ENCODE measurements at places on chromosomes 3 and 15.
A peak's percentile ranks its signal among the peaks of the same experiment; 100 is the strongest.

DNA sequence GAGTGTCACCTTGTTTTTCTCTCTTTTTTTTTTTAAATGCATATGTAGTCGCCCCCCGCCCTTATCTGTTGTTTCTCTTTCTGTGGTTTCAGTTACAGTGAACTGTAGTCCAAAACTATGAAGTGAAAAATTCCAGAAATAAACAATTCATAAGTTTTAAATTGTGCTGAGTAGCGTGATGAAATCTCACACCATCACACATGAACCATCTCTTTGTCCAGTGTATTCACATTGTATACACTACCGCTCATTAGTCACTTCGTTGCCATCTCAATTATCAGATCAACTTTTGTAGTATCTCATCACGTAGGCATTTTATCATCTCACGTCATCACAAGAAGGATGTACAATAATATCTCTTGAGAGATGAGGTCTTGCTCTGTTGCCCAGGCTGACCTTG is 62.5 kb upstream of the MLF1 start:
- DNase-seq: no peak

DNA sequence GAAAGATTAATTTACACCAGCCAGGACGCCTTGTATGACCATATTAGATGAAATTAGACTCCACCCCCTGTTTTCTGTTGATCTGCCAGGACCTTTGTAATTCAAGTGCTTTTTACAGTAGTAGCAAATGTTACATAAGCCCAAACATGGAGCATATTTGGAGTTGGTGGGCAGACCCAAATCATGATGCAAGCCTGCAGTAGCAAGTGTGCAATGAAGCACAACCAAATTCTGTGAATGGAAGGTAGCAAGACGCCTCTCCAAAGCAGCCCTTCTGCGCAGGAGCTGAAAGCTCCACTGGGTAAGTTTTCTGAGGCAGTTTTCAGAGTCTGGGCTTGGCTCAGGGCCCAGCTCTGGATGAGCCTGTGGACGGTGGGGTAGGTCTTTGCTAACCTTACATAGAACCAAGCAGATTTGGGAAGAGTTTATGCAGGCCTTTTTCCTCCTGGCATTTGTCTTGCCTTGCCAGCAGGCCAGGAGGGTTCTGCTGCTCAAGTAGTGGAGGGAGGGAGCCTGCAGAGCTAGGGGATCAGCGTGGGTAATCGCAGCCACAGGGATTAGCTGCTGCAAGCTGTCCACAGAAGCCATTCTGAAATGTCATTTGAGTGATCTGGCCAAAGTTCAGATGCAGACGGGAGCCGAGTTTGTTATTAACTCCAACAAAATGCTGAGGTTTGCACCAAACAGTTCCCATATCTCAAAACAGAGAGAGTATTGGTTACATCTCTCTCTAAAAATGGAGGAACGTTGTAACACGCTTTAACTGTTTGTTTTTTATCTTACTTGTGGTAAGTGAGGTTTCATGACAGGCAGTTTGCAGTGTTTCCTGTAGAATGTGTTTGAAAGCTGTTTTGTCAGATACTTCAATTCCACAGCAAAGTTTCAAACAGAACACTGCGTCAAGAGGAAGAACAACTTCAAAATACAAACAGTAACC is 55.4 kb downstream of the PSMD6 start:
- peak; percentile 8 for DNase-seq

DNA sequence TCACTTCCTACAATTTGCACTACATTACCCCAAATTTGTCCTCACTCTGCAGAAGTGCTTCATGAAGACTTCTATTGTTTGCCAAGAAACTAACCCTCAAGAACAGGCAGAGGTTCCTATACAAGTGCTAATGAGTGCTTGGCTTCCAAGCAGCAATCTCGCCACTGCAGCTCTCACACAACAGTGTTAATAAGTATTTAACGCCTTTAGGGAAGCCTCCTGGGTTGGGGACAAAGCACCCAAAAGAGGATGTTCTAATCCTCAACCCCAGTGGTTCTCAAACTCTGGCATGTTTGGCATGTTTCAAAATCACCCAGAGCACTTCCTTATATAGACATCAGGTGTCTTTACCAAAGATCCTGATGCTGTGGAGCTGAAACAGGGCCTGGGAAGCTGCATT is 64.6 kb downstream of the ZIC4 start:
- no peak for DNase-seq

GRCh38 chr3:11306817-11307589 is 34.8 kb downstream of the ATG7 start:
- DNase-seq: no peak

- DNase-seq: no peak
These were observed 8.8 kb upstream of the MYO5A start for GRCh38 chr15:52537459-52537858.

DNA sequence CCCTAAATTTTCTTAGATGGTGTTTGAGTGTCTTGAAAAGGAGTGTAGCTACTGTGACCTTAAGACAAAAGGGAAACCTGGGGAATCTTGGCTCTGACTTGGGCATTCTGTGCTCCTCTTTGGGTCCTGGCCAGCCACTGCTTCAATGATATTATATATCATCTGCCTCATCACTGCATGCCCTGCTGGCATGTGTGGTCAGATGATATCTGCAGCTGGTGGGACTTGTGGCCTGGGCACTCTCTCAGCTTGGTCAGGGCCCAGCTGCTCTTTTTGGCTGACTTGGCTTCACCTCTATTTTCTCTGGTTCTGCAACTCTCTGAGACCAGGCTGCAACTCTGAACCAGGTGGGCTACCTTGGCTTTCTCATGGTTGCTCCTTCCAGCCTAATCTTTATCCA is 446.1 kb upstream of the RARB start:
- no peak for DNase-seq

DNA sequence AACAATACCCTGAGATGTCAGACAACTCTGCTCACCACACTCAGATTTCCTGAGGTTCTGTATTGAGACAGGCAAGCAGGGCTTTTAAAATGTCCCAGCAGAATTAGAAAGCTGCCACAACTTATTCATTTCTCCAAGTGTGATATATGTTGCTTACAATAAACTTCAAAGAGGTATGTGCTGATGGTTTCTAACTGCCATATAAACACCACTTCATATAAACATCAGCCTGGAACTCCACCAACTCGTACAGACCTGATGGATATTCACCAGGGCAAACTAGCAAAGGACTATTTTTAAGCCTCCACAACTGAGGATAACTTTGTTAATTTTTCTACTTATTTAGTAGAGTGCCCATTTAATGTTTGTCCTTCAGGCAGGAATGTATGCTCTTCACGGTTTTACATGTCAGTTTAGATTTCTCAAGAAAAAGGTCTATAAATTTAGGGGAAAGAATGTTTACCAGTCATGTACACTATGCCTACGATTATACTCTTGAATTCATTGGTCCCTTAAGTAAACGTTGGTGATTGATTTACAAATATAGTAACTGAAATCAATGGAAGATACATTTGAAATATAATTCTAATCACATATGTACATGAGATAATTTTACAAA is 109.6 kb upstream of the ABI3BP start:
- no peak for DNase-seq

DNA sequence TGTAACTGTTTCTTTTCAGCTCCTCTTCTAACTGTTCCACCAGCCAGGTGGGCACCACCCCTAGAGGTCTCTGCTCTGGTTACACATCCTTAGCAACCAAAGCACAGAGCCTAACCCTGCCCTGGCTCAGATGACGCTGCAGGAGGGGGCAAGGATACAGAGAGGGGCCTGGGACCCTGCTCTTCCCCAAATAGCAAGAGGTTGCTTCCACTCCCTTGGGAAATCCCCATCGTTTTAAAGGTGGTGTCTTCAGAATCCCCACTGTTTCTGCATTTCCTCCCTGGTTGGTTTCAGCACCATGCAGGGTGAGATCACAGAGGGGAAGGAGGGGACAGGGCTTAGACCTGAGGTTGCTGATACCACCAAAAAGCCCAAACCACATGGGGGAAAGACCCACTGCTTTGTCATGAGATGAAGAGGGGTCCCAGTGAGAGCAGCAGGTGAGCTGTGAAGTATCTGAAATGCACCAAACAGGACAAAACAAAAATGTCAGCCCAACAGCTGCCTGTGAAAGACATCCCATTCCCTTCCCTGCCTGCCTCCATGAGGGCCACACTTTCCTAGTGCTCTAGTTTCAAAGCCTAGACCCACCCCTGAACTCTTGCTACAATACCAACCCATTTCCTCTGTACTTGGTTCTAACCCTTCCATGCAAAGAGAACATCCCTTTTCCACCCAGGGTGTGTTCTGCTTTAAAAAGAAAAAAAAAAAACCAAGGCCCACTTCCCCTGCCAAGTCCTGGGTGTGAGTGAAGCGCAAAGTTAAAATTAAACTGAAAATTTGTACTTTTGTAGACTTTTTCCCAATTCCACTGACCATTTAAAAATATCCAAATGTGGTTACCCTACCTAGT is 29.0 kb downstream of the ANP32A start:
- DNase-seq: no peak

DNA sequence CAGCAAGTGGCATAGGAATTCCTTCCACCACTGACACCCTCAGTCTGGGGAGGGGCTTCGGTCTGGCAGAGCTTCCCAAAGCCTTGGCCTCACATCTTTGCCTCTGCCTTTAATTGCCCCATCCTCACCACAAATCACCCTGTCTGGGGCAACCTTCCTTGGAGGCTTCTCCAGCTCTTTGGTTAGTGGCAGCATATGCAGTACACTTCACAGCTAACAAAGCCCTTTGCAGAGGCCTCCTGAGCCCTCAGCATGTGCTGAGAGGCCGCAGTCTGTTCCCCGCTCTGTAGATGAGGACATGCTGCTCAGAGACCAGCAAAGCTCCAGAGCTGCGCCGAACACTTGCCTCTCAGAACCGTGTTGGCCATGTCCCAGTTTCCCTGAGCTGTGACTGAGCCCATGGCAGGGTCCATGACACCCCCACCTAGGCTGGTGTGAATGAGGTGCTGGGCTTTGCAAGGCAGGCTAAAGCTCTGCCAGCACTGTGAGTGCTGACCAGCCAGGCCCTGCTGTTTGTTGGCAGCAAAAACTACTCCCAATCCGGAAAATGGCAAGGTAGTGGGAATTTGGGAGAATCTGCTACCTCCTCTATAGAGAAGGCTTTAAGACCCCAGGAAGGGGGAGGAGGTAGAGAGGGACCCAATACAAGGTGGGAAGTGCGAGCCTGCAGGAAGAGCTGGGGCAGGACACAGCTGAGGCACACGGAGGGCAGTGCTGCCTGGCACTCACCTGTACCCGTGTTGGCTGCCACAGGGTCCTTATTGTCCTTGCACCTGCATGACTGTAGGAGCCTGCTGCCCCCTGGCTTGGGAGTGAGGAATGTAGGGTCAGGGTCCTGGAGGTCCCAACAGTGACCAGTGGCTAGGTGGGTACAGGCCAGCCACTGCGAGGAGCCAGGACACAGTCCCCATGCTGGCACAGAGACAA is 8.4 kb upstream of the KLF15 start:
- DNase-seq: no peak

DNA sequence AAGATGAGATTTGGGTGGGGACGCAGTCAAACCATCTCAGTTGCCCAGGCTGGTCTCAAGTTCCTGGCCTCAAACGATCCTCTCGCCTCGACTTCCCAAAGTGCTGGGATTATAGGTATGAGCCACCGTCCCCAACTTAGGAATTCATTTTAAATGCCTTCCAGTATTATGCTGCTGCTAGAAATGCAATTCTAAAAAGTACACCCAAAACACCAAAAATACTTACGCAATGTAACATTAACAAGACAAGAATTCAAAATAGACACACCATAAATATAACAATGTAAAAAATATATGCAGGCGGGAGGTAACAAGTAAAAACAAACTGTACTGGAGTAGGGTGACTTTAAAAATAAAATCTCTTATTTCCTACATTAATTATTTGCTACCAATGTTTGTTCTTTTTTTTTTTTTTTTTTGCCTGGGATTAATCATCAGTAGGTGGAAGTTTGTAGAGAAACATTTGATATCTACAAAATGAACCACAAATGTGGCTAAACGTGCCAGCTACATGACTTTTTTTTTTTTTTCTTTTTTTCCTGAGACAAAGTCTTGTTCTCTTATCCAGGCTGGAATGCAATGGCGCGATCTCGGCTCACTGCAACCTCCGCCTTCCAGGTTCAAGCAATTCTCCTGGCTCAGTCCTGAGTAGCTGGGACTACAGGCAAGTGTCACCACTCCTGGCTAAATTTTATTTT is 56.8 kb downstream of the SETMAR start:
- no peak for DNase-seq

DNA sequence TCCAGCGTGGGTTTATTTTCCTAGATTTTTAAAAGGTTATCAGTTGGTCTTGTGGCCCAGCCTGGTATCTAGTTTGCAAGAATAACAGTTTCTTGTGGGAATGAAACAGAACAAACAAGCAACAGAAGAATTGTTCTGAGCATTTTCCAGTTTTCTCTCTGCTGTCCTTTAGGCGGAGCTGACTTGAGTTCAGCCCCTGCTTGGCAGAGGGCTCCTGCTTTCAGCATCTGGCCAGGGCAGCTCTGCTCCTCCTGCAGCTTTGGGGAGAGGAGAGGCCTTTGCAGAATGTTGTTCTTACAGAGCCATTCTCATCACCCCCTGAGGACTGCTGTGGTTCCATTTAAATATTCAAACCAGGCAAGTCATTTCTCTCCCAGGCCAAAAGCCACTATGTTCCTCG is 117.7 kb downstream of the ALDH1A2 start:
- DNase-seq: no peak

DNA sequence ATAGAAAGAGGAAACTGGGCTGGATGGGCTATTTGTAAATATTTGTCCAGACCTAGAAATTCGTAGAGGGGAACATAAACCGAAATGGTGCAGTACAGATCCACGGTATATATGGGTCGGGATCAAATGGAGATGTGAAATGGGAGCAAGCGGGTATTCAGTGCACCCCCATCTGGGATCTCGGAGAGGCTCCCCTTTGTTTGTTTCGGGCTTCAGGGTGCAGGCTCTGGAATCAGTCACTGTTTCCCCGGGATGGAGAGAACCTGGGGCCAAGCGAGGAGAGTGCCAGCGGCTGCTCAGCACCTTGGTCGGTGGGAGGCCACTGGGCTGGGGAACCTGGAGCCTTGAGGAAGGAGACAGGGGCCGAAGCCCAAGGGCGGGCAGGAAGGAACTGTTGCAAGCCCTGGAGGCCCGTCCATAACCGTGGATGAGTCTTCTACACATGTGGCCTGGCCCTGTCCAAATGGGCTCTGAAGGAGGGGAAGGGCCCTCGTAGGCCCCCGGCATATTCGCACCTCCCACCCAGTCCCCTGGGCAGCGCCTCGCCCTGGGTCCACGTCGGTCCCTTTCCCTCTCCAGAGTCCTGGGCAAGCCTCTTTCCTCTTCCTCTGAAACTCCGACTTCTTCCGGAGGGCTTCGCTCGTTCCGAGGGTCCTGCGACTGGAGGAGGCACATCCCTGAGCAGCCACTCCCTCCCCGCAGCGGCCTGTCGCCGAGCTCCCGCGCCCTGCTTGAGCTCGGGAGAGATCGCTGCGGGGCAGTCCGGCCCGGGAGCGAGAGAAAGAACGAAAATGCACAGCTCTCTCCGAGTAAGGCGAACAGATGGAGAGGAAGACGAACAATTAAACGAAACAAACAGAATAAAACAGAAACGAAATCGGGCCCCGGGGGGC is 3.0 kb downstream of the ISL2 start:
- no peak for DNase-seq
